ENCODE measurements at places on chromosomes 3 and 15.
A peak's percentile ranks its signal among the peaks of the same experiment; 100 is the strongest.

- DNase-seq, result no peak
Measured at GRCh38 chr3:47912006-47912504, 104.2 kb downstream of the MAP4 start.

- no peak for DNase-seq
Measured at GRCh38 chr3:55959471-55960080, 472.5 kb upstream of the WNT5A start.

DNA sequence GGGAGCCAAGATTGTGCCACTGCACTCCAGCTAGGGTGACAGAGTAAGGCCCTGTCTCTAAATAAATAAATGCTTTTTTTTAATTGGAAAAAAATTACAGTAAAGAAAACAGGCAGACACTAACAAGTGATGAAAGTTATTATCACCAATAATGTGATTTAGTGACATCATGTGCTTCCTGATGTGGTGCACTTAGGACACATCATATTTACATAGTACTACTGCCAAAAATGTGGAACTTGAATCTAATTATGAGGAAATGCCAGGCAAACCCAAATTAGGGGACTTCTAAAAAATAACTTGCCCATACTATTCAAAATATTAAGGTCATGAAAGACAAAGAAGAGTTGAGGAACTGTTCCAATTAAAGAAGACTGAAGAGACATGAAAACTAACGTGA is 30.8 kb downstream of the MAP4 start:
- no peak for DNase-seq

DNA sequence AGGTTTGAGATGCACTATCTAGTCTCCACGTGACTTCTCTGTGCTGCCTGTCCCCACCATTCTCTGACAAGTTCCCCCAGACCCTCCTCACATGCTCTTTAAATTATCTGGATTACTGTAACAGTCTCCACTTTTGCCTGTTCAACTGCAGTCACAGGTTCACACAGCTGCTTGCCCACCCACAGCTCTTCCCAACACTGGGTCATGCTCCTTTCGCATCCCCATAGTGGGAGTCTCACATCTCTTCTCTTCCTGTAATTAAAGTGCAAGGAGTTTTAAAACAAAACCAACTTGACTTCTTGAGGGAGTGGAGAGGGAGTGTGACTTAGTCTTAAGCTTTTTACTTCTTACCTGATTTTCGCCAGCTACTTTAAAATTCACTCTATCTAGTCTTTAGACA is 178.8 kb downstream of the PLCL2 start:
- no peak for DNase-seq

DNA sequence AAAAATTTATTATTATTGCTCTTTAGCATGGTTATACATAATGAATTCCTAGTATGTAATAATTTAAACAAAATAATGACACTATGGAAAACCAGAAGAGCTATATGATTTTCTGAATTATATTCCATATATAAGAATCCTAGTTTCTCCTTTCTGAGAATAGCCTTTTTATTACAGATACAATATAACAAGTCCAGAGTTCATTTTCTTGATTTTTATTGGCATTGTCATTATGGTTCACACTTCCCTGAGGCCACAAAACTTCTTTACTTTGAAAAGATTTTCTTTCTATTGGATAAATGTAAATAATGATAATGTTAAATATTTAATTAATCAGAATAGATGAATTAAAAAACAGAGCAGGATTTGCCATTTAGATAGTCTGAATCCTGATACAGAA is 362.3 kb upstream of the BCHE start:
- DNase-seq, result no peak

DNA sequence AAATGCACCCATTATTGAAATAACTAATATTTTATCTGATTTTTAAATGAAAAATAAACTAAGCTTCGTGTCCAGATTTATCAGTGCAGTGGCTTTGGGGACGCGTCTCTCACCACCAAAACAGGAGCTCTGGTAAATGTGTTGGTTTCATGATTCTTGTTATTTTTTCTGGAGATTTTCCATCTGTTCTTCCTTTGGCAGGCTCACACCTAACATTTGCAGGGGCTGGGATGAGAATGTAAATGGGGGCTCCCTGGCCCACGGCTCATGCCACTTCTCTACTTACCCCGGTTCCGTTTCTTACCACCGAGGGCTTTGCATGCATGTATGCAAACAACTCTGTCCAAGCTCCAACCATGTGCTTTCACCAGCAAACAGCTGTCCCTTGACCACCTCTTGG is 30.9 kb upstream of the CA12 start:
- no peak for DNase-seq

DNA sequence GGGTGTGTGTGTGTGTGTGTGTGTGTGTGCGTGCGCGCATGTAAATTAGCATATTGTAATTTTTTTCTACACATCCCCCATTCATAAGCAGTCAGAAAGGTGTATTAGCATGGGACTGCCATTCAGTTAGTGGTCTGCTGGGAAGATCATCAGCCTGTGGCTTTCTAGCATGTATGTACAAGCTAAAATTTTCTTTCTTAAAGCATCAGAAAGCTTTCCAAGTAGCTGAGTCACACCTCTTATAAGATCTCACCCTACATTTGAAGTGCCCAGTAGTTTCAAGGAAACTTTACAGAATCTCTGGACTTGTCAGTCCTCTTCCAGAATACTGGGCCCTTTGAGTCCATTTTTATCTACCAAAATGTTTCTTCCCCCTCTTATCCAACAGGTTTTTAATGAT is 411.4 kb upstream of the TPRG1 start:
- DNase-seq, result no peak

DNA sequence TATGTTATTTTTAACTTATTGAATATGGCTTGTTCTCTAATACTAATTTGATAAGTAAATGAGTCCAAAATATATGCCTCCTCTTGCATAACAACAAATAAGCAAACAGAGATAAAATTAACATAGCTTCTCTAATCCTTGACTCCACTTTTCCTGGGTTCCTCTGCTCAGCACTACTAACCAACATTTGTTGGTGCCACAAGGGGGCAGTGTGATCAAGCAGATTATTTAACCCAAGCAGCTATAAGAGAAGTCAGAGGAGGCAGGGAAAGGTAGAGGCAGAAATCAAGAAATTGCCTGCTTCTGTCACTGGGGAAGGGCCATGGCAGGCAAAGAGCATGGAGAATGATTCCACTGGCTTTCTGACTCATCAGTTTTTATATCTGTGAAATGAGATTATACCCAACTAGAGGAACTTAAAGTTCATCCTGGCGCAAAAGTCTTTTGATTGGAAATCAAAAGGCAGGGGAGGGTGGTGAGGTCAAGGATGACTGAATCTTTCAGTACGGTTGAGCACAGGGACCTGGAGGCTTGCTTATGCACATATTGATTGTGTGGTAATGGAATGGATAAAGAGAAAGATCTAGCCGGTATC is 152.2 kb downstream of the IGSF11 start:
- peak; percentile 46 for DNase-seq

DNA sequence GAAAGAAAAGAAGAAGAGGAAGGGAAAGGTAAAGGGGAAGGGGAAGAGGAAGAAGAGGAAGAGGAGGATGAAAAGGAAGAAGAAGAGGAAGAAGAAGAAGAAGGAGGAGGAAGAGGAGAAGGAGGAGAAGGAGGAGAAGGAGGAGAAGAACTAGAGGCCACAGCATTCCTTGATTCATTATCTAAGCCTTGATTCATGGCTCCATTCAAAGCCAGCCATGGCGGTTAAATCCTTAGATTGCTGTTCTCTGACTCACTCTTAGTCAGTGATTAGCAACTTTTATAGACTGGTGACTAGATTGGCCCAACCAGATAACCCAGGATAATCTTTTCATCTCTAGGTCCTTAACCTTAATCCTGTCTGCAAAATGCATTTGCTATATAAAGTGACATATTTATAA is 47.6 kb downstream of the OSTN start:
- no peak for DNase-seq

Data from left ventricle myocardium superior (tissue), 1 donor.